ENCODE measurements at places on chromosomes 16 and 17. TPM values are rescaled to one million over a fixed set of nuclear protein-coding genes. Genes with fewer than 3 reads are reported as not detected.
A peak's percentile ranks its signal among the peaks of the same experiment; 100 is the strongest.

The NPIPA3 gene
- 0.29 TPM for total RNA-seq

The TNFRSF13B gene
- total RNA-seq: not detected

DNA sequence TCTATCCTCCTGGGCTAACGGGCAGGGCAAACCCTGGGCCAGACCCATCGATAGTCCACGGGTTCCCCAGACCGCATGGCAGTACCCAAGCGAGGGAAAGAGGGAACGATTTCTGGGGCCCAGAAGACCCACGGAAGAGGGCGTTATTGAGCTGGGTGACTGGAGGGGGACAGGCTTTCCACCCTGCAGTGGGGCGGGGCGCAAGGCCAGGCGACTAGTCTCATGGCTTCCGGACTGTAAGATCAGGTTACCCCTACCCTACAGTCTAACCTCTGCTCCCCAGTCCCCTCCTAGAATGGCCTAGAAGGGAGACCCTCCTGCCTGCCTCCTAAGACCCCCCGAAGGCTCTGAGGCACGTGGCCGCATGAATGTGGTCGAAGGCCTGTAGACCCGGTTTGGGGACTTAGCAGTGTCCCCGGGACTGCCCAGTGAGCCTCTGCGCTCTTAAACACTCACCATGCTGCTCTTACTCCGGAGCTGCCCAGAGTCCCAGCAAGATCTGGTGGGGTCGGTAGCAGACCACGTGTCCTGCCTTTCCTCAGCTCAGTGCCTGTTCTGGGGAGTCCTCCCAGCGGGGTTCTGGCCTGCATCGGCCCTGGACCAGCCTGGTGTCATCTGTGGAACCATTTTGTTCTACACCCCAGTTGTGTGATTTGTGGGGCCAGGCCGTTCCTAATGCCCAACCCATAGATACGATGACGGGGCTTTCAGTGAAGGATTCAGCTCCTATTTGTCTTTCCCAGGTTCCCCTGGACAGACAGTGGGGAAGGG is 13.2 kb upstream of the AURKB start:
- peak; percentile 66 for DNase-seq

DNA sequence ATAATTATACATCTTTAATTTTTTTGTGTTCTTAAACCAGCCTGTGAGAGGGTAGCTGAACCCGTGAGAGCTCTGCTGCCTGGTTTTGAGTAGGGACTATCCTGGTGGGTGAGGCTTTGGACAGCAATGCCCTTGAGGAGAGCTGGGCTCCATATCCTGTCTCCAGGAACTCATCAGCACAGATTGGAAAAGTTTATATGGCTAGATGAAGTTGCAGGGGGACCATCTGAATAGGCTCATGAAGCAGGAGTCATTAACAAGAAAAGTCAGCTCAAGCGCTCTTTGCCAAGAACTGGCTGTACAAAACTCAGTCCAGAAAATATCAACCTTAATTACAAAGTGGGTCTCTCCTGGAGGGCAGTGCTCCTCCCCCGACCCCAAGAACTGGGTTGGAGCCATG is 33.8 kb upstream of the SSTR2 start:
- no peak for DNase-seq

- peak; percentile 46 for DNase-seq
Measured at GRCh38 chr17:71460943-71461342, 659.9 kb upstream of the SOX9 start.

DNA sequence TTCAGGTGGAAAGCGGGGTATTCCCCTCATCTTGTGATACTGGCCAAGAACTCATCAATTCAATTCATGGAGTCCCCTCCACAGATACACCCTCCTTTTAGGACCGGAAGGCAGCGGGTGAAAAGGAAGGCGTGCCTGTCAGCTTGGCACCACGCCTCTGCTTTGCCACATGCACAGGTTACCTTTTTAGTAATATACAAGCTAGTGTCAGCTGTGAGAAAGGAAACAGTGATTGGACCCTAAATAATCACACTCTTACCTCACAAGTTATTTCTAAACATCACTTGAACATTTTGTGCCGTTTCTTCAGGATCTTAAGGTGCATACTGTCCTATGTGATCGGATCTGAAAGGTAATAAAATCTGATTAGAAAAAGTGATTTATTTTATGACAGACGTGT is 15.7 kb downstream of the ZDHHC7 start:
- DNase-seq: no peak

All from LHCN-M2 (cell line).